ENCODE measurements at places on chromosomes 11 and 22.

- no peak for DNase-seq
Observed at GRCh38 chr22:32998373-32998772, 59.8 kb downstream of the SYN3 start.

GRCh38 chr11:69373251-69373635, 79.3 kb downstream of the MYEOV start:
- DNase-seq, result no peak

DNA sequence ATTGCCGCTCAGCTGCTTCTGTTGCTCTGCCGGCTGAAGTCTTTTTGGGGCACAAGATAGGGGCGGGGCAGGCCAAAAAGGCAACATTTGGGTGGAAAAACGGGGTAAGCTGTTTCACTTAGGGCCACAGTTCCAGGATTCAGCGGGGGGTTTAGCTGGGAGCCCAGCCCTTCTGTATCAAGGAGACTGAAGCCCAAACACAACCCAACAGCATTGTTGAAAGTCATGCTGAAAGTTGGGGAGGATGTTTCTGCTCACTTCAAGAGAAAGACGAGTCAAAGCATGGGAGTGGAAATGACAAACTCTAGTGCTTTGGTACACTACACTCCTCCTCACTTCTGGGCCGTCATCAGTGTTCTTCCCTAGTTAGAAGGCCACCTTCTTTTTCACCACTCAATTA, 56.1 kb upstream of the GNAZ start:
- DNase-seq, result peak; percentile 8

DNA sequence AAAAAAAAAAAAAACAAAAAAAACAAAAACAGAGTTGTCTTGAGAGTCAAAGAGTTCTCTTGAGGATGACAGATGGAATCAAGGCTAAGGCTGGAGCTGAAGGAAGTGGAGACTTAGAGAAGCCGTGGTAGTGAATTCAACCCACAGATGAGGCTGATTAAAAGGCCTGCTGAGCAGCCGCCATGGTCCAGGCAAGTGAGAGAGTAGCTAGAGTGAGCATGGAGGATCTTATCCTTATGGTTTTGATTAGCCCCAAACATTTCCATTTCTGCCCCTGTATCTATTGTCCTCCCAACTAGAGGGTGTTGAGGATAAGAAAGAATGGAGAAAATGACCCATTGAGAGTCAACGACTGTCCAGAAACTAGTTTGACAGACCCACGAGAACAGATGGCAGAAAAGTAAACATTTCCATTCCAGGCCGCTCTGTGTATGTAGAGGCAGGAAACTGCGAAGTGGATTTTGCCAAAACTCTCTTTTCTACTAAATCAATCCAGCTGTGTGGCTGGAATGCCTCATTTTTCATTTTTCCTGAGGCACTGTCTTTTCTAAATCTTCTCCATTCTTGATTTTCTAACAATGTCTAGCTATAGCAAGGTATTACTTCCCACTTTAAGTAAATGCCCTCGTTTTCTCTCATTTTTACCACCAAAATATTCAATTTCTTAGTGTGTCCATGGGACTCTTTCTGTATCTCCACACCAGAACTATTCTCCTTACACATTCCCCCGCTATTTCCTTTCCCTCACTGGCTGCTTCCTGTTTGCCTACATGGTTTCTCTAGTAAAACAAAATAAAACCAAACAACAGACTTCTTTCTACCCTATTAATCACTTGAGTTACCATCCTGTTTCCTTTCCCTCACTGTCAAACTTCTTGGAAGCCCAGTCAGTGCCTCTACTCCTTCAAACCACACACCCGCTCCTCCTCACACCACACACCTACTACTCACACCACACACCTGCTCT, 5.4 kb upstream of the MMP8 start:
- no peak for DNase-seq

GRCh38 chr11:12456651-12457579, 79.5 kb downstream of the PARVA start:
- no peak for DNase-seq

GRCh38 chr11:70001246-70001645, 76.9 kb upstream of the ANO1 start:
- no peak for DNase-seq

GRCh38 chr22:47304854-47305253, 542.4 kb downstream of the TBC1D22A start:
- no peak for DNase-seq

DNA sequence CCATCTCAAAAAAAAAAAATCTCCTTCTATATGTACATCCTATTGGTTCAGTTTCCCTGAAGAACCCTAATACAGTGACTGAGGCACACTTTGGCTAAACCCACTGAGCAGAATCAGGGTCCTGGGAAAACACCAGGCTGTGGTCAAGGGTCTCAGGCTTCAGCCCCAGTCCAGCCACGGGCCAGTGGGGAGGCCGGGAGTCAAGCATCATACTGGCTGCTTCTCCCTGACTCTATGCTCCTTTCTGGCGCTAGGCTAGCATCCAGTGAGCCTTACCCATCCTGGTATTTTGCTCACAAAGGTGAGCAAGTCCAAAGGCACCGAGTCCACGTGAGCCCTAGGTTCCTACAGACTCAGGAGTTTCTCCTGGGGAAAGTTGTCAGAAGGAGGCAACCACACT, 752.5 kb downstream of the BRD1 start:
- no peak for DNase-seq

All from stimulated activated CD4-positive, alpha-beta T cell treated with anti-CD3 and anti-CD28 coated beads, Interleukin-1b, Interleukin-23, amount 100 ng/mL, for 48 hours (primary cell).